ENCODE measurements at places on chromosomes 2 and 18.

GRCh38 chr2:189982780-189983394 is 79.6 kb downstream of the MSTN start:
- peak; percentile 8 for DNase-seq

DNA sequence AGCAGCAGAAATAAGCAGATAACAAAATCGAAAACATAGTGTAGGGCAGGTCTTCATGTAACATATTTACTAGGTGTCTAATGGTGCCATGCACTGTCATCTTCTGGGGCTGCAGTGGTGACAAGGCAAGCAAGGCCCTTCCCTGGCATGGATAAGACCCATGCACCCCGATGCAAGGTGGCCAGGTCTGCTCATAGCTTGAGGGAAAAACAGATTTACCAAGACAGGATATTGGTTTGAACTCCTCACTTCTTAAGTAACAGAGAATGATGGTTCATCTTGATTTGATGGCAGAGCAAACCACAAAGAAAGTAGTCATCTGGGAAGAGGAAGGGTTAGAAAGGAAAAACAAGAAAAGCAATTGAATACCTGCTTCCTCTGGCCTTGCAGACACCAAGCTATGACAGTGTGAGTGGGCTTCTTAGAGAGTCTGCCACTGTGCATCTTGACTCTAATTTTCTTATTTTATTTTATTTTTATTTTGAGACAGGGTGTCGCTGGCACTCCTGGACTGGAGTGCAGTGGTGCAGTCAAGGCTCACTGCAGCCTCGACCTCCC is 35.8 kb upstream of the EML6 start:
- DNase-seq = no peak

GRCh38 chr2:239868556-239869181 is 156.5 kb downstream of the NDUFA10 start:
- DNase-seq = no peak

- DNase-seq = peak; percentile 64
These were observed 34.5 kb upstream of the RAB31 start for GRCh38 chr18:9673296-9674251.

DNA sequence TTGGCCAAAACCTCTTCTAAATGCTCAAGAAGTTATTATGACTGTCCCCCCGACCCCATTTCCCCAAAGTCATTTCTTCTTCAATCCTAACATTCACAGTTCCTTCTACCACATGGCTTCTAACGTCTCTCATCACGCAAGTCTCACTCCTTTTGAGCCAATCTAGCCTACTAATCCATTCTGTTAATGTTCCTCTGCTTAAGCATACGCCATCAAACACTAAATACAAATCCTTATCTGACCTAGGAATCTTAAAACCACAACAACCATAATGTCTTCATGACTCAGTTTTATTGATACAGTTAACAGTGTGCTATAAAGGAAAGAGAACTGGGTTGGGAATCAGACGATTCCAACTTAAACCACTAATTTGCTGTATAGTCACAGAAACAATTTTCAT is 23.9 kb downstream of the HNRNPLL start:
- DNase-seq = no peak

DNA sequence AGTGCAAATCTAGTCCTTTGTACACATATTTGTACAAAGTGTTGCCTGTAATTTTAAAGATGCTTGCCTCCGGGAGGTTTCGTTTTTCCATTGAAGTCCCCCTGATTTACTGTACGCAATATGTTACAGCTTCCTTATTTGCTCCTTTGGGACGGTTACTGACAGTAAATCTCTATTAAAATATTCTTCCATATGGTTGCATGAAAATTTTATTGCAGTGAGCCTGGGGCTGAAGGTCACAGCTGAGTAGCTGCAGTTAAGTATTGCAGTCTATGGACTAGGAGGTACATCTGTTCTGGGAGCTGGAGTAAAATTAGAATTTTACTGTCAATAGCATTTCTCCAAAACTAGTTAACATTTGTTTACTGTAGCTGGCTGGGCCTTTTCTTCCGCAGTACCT is 119.2 kb downstream of the ETAA1 start:
- DNase-seq = no peak

DNA sequence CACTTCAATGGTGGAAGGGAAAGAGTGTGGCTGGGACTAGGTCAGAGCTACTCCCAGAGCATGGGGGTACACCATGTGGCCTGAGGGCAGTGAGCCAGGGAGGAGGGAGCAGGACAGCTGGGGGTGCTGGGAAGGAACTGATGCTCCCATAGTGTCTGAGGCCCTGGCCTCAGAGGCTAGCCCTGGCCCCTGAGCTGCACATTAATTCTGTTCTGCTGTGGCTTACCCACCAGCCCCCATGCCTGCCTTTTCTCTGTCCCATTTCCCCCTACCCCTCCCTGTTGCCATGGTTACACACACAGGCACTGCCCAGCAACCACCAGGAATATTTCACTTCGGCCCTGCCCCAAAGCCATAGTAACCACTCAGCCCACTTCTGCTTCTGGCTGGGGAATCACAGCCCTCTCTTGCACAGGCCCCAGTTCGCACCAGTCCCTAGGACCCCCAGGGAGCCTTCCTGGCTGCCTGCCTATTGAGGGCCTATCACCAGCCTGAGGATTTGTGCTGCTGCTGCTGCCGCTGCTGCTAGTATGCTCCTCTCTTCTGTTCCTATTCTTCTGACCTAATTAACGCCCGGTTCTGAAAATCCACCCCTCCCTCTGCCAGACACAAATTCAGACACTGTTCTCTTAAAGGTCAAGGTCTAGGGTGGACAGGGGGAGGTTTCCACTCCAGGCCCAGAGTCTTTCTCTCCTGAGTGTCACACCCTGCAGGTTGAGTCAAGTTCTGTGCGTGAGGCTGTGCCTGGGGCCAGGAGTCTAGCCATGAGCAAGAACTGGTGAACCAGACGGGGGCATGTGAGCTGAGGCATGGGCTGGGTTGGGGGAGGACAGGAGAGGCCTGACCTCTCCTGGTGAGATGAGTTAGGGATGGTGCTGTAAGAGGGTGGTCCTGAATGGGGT is 87.1 kb upstream of the MCFD2 start:
- DNase-seq = peak; percentile 62

All from choroid plexus epithelial cell (primary cell).